ENCODE measurements at places on chromosomes 12 and 14. TPM values are rescaled to one million over a fixed set of nuclear protein-coding genes. Genes with fewer than 3 reads are reported as not detected.

KRT77 gene
- total RNA-seq: not detected

IFT81 gene
- total RNA-seq: 5.8 TPM

CFAP73 gene
- not detected for total RNA-seq

RIN3 gene
- 2.9 TPM for total RNA-seq

SETD3 gene
- 66.6 TPM for total RNA-seq

CDKL1 gene
- 4.5 TPM for total RNA-seq

MIPOL1 gene
- total RNA-seq: 16.6 TPM

HIF1A gene
- 220 TPM for total RNA-seq

KCNJ8 gene
- total RNA-seq: not detected

CIROP gene
- total RNA-seq: not detected

PCED1B gene
- total RNA-seq: 0.51 TPM

GPRC5A gene
- total RNA-seq: 16.1 TPM

AQP2 gene
- not detected for total RNA-seq

NAB2 gene
- total RNA-seq: 33.0 TPM

TMTC2 gene
- 10.5 TPM for total RNA-seq

STAC3 gene
- 0.26 TPM for total RNA-seq

EGLN3 gene
- 48.7 TPM for total RNA-seq
